Germinal center (tissue), 1 donor: ENCODE measurements at places on chromosomes 2 and 18.

DNA sequence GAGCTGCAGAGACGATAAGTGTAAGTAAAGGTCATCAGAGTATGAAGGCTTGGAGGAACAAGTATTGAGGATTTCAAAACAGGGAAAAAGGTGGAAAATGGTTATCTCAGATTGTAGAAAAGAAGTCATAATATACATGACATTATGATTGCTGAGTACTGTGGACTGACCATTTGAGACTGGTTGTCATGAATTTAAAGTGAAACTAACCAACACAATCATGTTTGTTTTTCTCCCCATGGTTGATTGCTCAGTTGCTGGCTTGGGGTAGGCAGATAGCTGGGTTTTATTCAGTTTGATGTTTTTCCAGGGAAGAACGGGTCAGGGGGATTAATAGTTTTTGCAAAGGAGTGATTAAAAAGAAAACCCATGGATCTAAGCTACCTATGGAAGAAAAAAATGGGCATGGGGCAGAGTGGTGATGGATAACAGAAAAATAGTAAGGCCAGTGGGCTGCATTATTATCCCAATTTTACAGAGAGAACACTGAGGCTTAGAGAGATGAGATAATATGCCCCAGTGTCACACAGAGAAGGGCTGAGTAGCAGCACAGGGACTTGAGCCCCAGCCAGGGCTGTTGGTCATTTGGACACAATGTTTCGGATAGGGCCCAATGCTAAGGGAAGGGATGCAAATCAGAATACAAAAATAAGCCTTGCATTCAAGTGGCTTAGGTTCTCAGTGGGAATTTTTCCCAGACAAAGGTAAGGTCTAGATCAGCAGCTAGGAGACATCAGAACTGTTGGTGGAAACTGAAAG is 885.7 kb downstream of the DCC start:
- no peak for DNase-seq

DNA sequence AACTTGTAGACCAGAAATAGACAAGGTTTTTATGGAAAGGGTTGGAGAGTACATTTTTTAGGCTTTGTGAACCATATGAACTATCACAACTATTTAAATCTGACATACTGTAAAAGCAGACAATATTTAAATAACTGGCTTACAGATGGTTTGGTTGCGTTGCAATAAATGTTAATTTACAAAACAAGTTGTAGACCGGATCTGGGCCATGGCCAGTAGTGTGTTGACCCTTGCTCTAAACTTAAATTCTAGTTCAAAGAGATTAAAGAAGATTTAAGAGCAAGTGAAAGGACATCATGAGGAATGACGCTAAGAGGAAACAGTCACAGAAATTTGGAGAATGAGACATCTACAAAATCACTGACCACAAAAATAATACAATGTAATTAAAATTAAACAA is 652.7 kb downstream of the DCDC2C start:
- no peak for DNase-seq

GRCh38 chr2:42030829-42031228 is 17.0 kb upstream of the PKDCC start:
- DNase-seq = no peak

- no peak for DNase-seq
Measured at GRCh38 chr18:27656167-27656778, 471.2 kb upstream of the CHST9 start.

- no peak for DNase-seq
Measured at GRCh38 chr18:55166260-55166598, 207.0 kb upstream of the CCDC68 start.

DNA sequence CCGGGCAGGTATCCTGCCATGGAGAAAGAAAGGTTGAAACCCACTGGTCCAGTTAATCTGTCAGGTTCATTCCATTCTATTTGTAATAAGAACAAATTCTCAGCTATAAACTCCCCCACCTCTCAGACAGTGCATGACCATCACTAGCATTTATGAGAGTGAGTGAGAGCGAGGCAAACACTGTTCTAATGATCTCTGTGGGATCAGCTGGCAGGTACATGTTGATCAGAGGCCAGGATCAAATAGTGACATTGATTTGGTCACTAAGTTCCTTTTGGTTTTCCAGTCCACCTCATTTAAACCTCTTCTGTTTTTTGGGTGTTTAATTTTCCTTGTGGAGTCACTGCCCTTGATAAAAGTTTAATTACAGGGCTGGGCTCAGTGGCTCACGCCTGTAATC is 423.1 kb upstream of the CHST9 start:
- DNase-seq = no peak

DNA sequence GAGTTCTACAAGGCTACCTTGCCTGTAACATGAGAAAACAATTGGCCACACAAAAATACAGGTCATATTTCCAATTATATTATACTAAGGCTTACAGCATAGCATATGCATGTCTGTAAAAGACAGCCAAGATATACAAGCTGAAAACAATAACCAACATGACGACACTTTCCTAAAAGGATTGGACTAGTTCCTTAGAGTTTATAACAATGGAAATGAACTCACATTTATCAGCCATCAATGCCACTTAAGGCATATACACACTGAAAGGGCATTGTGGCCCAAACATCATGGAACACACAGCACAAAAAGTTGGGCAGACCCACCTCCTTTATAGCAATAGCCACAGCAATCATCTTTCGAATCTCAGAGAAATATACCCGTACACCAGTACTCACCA is 52.0 kb downstream of the SLC40A1 start:
- no peak for DNase-seq

GRCh38 chr2:148023861-148024260 is 3.0 kb downstream of the MBD5 start:
- DNase-seq = no peak

- DNase-seq = no peak
Measured at GRCh38 chr2:212640428-212640827, 101.8 kb upstream of the ERBB4 start.

GRCh38 chr2:227411990-227412350 is 24.2 kb upstream of the SCYGR1 start:
- DNase-seq = no peak

DNA sequence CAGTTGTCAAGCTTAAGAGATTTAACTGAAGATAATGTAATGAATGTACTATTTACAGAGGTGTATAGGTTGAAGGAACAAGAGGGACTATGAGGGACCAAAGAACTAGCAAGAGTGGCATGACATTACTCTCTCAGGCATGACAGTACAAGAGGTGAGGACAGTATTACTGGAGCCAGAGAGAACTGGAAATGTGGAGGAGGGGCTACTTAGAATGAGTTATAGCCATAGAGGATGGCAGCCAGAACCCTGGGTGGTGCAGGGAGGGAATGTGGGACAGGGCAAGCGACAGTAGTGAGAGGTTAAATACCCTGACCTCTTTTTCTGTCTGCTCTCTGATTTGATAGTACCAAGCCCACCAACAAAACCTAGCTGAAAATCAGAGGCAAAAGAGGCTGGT is 122.6 kb upstream of the UGP2 start:
- no peak for DNase-seq

DNA sequence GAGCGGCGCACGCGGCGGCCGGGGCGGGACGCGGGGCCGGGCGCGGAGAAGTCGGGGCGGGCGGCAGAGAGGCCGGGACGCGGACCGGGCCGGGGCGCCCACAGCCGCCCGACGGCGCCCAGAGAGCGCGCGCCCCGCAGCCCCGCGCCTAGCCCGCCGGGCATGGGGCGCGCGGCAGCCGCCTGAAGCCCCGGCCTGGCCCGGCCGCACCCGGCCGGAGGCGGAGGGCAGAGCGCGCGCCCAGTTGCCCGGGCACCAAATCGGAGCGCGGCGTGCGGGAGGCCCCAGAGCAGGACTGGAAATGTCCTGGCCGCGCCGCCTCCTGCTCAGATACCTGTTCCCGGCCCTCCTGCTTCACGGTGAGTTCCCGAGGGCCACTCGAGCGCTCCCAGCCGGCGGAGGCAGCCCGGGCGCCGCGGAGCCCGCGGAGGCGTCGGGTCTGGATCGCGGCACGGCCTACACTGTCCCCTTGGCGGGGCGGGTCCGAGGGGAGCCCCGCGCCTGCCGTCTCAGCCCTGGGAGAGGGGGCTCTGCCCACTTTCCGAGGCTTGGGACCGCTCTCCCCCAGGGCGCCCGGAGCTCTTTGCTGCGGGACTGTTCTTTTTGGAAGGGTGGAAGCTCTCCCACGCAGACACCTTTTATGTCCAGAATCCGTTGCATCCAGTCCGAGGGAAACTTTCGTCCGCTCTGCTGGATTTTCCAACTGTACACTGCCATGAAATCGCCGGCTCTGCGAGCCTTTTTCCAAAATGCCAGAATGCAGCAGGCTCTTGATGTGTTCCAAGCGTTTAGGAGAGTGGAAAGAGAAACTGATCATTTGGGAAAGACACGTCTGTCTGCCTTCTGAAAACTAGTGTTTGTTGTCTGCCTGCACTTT is 484 bp downstream of the APCDD1 start:
- peak; percentile 49 for DNase-seq

DNA sequence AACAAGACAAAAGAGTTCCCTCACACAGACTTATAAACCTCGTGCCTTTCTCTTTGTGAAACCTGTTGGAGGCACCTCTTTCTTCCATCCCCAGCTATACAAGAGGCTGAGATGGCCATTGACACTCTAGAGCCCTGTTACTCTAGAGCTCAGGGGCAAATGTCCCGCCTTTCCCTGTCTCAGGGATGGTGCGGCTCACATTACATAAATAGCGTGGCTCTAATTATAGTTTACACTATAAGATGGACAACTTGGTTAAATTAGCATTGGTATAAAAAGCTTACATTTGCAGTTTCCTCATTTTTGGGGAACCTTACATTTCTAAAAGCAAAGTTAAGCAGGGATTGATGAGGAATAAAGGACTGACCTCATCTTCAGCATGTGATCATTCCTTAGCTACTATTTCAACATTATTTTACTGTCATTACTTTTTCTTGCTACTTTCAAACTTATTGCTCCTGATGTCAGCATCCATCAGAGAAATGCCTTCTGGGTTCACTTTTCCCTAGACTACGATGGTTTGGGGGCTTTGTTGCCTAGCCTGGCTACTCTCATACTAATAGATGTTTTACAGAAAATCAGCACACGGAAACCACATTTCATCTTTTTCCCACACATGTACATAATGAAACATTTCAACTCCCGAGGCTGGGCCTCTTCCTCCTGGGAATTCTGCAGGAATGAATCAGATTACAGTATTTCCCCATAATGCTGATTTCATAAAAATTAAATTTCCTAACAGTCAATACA is 40.4 kb downstream of the FTCDNL1 start:
- DNase-seq = no peak

DNA sequence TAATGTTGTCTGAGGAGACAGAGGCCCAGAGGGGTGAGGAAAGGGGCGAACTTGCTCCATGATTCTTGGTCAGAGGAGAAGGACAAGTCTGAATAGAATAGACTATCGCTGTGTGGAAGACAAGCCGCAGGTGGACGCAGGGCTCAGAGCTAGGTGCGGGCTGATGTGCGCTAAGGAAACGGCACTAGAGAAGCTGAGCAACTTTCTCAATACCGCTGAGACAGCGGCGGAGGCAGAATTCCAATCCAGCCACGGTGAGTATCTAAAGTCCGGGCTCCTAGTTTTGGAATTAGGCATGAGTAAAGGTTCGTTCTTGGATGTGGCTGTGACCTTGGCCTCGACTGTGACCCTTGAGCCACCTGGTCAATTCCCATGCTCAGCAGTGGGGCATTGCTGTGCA is 47.8 kb downstream of the CAPN13 start:
- DNase-seq = no peak

DNA sequence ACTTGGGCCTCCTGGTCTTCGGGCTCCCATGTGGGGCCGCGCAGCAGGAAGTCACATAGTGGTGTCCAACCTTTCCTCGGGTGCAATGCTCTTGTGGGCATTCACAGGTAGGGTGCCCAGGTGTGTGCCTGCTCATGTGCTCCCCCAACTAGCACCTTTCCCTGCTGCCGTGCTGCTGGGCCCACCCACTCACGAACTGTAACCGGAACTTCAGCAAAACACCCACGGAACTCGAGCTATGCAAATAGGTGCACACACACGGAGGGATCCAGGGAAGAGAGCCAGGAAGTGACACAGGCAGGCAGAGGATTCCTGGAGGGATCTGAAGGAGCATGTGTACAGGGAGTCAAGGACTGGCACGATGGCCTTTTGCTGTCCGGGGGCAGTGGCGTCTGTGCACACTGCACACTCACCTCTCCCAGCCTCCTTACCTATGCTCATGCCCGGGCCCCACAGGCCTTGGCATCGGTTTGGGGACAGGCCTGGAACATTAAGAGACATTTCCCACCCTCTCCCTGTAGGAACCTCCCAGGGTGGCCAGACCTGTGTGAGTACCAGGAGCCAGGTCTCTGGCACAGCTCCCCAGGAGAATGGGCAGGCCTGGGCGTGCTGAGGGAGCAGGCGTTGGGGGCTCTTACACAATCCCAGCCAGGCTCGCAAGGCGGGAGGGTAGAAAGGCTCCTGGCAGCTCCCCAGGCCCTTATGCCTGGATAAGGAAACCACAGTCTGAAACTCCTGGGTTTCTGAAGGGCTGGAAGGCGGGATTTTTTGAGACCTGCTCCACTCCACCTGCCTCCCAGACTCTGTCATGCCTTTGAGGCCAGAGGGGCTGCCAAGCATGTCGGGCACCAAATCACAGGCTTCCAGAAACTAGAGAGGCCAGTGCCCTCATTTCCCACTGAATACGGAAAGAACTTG is 6.6 kb upstream of the PTMA start:
- no peak for DNase-seq

DNA sequence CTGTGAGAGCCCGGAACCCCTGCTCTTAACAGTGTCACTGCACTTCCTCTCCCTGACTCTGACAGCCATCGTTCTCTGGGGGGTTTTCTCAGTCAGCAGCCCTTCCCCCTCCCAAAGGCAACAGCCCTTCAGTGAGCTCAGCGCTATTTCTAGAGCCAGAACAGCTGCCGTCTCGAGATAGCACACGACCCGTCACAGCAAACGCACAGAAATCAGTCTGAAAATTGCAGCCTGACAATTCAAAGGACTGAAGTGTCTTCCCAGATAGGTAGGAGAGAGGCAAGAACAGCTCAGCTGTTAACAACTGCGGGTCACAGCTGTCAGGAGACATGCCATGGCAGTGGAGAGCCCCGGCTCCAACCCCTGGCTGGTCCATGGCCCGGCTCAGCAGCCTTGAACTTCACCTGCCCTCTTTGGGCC is 45.4 kb downstream of the ST8SIA5 start:
- DNase-seq = peak; percentile 82

DNA sequence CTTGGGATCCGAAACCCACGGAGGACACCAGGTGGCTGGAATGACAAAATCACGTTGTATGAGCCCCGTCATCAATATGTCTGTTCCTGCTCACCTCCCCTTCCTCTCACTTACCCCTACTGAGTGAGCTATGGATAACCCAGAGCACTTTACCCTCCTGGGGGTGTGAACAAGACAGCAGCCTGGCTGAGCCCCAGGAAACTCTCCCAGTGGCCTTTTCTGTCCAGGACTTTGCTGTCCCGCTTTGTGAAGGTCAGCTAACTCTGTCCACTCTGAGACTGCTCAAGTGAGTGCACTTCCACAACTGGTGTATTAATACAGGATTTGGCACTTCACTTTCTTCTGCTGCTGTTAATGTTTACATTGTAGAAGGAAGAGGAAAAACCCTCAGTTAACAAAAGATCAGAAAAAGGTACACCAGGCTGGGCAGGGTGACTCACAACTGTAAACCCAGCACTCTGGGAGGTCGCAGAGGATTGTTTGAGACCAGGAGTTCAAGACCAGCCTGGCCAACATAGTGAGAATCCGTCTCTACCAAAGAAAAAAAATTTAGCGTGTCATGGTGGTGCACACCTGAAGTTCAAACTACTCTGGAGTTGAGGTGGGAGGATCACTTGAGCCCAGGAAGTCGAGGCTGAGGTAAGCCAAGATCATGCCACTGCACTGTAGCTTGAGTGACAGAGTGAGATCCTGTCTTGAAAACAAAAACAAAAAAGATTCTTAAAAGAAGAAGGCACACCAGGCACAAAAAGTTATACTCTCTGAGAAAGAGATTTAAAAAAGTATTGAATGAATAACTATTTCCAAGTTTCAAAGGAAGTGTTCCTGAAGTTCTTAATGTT is 90.3 kb downstream of the CLHC1 start:
- no peak for DNase-seq
